ENCODE measurements at places on chromosomes 2 and 18.

- no peak for DNase-seq
Observed at GRCh38 chr2:69494126-69494525, 56.9 kb upstream of the NFU1 start.

GRCh38 chr2:196951973-196952372, 25.5 kb upstream of the PGAP1 start:
- DNase-seq: no peak

GRCh38 chr2:104923665-104924064, 69.8 kb downstream of the POU3F3 start:
- no peak for DNase-seq

GRCh38 chr18:69175681-69176080, 225.0 kb upstream of the DOK6 start:
- DNase-seq: no peak

GRCh38 chr2:66271777-66272176, 163.1 kb upstream of the MEIS1 start:
- no peak for DNase-seq

All from GM13976 (cell line).